Stimulated activated CD4-positive, alpha-beta T cell treated with anti-CD3 and anti-CD28 coated beads, Interleukin-4, amount 100 ng/mL, for 24 hours (primary cell): ENCODE measurements at places on chromosomes 12 and 14.

GRCh38 chr12:86254399-86255107 is 1.6 kb downstream of the MGAT4C start:
- DNase-seq: no peak

- DNase-seq: no peak
Observed at GRCh38 chr14:34592623-34593022, 37.3 kb downstream of the SNX6 start.

DNA sequence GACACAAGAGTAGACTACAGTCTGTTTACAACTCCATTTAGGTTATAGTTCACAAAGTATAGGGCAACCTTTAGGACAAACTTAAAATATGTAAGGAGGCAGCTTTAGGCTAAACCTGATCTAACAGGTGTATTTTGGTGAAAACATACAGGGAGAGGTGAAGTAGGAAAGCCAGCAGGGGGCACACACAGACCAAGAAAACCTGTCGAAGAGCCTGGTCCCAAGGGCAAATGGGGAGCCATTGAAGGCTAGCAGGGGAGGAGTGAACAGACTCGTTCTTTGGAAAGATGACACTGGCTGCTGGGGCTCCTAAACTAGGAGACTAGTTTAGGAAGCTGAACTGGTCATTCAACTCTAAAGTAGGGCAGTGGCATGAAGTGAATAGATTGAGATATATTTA is 138.8 kb upstream of the WSCD2 start:
- DNase-seq: peak; percentile 40

DNA sequence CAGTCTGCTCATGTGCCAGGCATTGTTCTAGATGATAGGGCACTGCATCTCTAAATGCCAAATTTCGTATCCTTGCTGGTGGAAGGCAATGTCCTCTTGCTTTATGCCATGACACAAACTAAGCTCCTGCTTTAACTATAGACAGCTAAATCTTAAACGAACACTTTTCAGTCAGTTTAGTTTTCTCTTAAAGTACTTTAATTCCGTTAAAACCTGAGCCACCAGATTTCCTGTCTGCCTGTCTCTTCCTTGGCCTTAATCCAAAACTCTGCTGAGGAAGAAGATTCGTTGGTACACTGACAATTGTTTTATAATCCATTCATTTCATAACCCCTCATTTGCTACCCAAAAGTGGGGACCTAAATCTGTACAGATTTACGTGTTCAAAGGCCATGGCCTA is 194.4 kb upstream of the BCL2L14 start:
- no peak for DNase-seq

DNA sequence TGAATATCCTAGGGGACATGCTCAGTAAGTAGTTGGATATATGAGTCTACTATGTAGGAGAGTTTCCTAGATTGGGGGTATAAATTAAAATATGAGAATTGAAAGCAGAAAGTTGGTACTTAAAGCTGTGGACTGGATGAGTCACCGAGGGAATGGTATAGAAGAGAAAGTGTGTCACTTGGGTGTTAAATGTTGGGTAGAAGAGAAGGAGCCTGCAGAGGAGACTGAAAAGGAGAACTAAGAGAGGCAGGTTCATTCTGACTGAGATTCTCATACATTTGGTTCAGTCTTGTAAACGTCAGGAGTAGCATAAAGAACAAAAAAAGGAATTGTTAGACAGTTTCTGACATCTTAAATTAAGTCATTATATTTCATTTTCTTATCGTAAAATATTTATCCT is 19.9 kb downstream of the LRRC9 start:
- DNase-seq: no peak

DNA sequence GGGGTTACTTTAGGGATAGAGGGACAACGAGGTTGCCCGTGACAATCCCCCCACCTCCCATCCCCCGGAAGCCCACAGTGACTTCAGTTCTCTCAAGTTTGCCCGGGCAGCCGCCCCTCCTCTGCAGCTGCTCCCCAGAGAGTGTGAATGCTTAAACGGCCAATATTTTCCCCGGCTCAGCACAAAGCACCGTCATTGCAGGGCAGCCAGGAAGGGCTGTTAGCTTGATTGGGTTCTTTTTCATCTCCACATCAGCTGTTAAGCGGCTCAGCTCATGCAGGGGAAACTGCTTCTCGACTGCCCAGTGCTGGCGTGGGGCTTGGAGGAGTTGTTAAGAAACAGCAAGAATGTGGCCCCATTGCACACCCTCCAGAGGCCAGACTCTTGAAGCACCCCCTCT is 120.5 kb upstream of the NCOR2 start:
- no peak for DNase-seq

DNA sequence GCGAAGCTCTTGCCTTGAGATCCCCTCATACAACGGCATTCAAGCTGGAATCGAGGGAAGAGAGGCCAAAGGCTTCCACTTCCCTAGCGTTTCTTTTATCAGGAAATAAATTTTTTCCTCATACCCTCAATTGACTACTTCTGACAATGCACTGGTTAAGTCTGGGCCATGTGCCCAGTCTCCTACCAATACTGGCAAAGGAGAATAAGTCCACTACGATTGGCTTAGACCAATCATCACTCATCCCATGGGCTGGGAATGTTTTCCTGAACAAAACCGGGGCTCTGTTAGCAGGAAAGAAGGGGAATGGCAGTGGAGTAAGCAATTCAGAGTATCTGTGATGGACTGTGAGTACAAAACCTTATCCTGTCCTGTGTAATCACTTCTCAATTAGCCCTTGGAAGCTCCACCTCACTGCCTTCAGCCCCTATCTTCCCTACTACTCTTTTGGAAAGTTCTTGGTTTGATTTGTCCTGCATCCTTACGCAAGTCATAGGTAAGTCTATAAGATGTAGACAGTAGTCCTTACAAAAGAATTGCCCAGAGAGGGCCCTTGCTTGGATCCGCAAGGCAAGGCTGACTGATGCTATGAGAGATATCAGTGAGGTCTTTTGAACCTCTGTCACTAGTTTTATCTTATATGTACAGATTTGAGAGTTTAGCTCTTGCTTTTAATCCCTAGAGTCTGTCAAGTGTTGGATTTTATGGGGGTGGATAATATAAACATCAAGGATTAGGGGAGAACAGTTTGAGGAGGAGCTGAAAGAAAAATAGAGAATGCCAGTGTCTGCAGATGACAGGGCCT is 36.3 kb upstream of the CDK17 start:
- no peak for DNase-seq

GRCh38 chr14:64238631-64239030 is 55.5 kb downstream of the ESR2 start:
- DNase-seq: no peak

- peak; percentile 35 for DNase-seq
Observed at GRCh38 chr14:101595887-101596721, 34.8 kb downstream of the DIO3 start.

- no peak for DNase-seq
Observed at GRCh38 chr14:72543341-72543740, 350.6 kb downstream of the DPF3 start.

GRCh38 chr12:71556875-71557274 is 106.8 kb downstream of the ZFC3H1 start:
- DNase-seq: no peak

- no peak for DNase-seq
Observed at GRCh38 chr12:132308853-132309595, 20.4 kb downstream of the GALNT9 start.
